KG1 (cell line): ENCODE measurements at places on chromosomes 4 and X.

DNA sequence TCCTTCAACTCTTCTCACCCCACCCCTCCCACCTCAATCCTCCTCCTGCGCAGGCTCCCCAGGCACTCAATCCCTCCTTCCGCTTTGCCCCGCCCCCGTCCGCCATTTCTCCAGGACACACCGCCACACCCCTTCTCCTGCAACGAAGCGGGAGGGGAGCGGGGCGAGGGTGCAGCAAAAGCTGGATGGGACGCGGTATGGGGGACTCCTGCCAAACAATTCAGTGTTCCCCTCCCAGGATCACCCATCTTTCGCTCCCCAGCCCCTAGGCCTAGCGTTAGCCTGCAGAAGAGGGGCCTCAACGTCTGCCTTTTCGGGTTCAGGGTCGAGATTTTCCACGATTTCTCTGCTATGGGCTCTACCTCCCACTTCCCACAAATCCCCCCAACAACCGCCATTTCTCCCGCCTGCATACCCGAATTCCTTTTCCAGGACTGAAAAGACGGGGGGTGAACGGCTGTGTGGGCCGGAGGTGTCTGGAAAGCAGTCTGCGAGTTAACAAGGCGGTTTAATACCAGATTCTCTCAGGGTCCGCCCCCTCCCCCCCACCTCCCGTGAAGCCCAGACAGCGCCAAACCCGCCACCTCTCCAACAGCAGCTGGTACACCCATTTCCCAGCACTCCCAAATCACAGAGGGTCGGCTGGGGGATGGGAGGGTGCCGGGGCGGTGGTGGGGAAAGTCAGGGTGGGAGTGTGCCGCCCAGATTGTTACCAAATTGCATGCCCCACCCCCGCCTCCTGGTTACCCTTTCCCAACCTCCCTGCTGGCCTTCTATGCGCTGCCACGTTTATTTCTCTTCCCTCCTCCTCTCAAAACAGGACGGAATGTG is 774 bp downstream of the ARMCX2 start:
- no peak for DNase-seq

- no peak for DNase-seq
Observed at GRCh38 chrX:21683941-21684340, 25.8 kb upstream of the KLHL34 start.

- DNase-seq = no peak
Observed at GRCh38 chr4:47990145-47990544, 26.3 kb downstream of the CNGA1 start.

GRCh38 chrX:68894142-68894512 is 65.3 kb downstream of the EFNB1 start:
- no peak for DNase-seq

GRCh38 chr4:85824166-85824945 is 349.4 kb downstream of the ARHGAP24 start:
- no peak for DNase-seq

DNA sequence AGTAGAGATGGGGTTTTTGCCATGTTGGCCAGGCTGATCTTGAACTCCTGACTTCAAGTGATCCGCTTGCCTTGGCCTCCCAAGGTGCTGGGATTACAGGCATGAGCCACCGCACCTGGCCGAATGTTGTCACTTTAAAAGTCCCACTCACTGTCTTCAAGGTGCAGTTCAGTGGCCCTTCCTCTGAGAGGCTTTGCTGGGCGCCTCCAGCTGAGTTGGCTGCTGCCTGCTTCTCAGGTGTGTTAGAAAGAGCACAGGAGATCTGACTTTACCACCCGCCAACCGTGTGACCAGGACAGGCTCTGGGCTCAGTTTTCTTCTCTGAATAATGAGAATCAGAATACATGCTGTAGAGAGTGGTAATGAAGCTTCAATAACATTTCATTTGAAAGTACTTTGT is 207.4 kb downstream of the CEP135 start:
- DNase-seq = no peak

DNA sequence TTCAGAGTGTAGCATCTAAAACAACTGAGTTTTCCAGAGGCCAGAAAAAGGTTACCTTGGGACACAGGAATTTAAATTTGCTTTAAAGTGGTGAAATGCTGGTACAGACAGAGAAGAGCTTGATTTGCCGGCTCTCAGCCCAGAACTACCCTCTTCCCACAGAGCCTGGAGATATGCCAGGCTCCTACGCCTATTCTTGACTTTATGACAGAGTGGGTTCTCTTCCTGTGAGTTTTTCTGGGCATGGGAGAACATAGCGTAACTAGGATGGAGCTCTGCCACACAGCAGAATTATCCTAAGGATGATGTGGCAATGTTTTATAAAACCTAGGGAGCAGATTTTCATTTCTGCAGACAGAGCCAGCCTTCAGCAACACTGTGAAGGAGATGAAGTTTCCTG is 241.8 kb downstream of the GRIA3 start:
- DNase-seq = no peak

DNA sequence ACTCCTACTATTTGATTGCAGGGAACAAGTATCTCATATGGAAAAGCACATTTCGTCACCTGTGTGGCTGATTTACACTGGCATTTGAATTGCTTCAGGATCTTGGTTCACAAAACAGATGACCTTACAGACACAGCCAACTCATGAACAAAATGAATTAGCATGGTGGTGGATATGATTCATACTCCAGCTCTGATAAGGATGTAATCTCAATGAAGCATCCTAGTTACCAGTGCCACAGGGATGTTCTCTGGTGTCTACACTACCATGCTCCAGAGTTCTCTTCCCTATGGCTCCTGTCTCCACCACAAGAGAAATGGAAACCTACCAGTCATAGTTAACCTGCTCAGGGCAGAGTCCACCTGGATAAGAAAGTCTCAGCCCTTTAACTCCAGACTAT is 40.7 kb downstream of the TEC start:
- DNase-seq = no peak

- DNase-seq = no peak
Observed at GRCh38 chr4:52868133-52868532, 6.0 kb downstream of the RASL11B start.

- DNase-seq = no peak
Observed at GRCh38 chrX:9341291-9342201, 123.3 kb upstream of the TBL1X start.

DNA sequence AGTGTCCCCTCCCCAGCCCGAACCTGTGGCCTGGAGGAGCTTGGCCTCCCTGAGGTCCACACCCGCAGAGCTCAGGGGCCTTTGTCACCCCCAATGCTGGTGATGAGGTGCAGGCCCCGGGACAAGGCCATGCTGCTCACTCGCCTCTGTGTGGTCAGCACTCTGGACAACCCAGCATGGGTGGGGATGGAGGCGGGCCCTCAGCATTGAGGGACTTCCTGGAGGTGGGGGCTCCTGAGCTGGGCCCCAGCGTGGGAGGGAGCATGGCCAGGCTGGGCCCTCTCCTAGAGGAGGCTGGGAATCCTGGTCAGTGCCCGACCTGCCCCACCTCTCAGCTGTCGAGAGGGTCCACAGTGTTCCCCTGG is 30.6 kb downstream of the TACC3 start:
- no peak for DNase-seq

GRCh38 chr4:9979101-9979701 is 42.1 kb downstream of the SLC2A9 start:
- no peak for DNase-seq

GRCh38 chr4:168584321-168584771 is 87.5 kb downstream of the PALLD start:
- DNase-seq = no peak

DNA sequence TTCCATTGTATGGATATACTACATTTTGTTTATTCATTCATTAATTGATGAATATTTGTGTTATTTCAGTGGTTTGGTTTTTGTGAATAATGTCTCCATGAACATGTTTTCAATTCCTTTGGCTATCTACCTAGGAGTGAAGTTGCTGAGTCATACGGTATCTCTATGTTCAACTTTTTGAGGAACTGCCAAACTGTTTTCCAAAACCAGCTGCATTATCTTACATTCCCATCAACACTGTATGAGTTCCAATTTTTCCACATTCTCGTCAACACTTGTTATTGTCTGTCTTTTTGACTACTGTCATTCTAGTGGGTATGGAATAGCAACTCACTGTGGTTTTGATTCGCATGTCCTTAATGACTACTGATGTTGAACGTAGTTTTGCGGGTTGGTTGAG is 388.6 kb upstream of the MAGEB2 start:
- DNase-seq = no peak

- DNase-seq = no peak
Observed at GRCh38 chrX:97498093-97498492, 614.4 kb downstream of the RPA4 start.

DNA sequence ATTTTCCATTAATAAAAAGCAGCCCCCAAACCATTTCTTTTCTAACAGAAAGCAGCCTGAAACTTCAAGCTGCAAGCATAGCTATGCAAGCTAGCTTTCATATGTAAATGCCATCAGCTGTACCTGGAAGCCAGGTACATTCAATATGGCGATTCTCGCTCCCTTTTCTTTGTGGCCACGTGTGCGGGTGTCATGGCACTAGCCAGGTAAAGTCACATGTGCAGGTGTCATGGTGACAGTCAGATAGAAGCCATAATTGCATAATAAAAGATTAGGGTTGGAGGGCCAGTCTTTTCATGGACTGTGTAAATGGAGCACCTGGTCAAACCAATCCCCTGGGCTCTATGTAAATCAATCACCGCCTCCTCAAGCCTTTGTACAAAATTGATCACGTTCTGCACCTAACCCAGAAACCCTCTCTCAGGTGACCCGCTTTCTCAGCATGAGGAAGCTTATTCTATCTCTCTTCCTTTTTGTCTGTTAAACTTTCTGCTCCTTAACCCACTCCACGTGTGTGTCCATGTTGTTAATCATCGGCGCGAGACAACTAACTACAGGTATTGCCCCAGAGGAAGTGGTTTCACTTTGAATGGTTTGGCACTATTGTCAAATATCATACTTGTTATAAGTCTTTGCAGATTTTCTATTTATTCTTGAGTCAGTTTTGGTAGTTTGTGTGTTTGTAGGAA is 18.0 kb upstream of the RHOXF2 start:
- DNase-seq = no peak

DNA sequence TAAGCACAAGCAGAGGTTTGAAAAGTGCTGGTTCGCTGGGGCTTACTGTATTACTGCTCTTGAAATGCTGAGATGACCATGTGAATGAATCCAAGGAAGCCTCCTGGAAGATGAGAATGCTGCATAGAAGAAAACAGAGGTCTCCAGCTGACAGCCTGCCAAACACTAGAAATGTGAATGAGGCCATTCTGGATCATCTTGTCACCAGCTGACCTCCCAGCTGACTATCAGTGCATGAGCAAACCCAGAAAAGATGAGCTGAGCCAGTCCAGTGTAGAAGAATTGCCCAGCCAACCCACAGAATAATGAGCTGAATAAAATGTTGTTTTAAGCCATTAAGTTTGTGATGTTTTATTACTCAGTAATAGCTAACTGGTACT is 49.1 kb upstream of the DYNLT3 start:
- DNase-seq = no peak

DNA sequence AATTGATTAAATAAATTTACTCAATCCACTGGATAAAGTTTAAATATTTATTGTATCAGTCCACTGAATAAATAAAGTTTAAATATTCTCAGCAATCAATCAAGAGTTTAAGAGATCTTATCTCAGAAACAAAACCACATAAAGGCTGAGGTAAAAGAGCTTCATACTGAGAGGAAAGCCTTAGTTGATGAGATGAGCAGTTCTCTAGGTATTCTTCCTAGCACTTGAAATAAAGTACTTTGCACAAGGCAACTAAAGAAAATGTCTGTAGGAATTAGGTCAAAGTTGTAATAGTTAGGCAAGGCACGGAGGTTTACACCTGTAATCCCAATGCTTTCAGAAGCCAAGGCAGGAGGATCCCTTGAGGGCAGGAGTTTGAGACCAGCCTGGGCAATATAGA is 63.5 kb downstream of the UCHL1 start:
- no peak for DNase-seq

- no peak for DNase-seq
Observed at GRCh38 chr4:39259571-39260330, 77.4 kb downstream of the WDR19 start.

DNA sequence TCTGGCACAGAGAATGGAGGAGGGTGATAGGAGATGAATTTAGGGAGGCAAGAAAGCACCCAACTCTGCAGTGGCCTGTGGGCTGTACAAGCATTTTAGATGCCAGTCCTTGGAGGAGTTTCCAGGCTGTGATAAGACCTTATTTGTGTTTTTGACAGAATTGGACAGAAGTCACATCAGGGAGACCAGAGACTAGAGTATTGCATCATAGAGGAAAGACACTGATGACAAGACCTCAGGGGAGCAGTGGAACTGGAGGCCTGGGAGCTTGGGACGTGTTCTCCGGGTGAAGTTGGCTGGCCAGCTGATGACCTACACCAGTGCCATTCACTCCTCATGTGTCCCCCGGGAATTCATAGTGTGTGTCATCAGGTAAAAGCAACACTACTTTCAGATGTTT is 284.0 kb upstream of the ZFP42 start:
- DNase-seq = no peak

DNA sequence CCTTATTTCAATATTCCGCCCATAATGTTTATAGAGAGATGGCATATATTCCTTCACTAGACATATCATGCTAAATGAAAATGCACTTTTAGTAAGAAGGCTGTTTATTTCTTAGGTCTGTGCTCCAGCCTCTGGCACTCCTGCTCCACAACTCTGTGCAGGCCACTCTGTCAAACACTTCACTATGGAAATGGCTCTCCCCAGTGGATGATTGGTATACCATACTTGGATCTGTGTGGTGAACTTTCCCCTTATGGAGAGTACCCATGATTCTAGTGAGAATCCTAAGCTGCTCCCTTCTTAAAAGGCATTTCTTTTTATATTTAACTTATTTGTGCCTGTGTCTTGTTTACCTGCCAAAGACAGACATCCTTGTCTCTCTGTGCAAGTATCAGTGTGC is 480.1 kb upstream of the GALNT7 start:
- no peak for DNase-seq

GRCh38 chrX:39157796-39158195 is 356.5 kb downstream of the MID1IP1 start:
- DNase-seq = no peak

GRCh38 chr4:133996431-133997121 is 205.0 kb downstream of the PABPC4L start:
- no peak for DNase-seq

GRCh38 chr4:26737385-26737784 is 123.3 kb upstream of the STIM2 start:
- no peak for DNase-seq

DNA sequence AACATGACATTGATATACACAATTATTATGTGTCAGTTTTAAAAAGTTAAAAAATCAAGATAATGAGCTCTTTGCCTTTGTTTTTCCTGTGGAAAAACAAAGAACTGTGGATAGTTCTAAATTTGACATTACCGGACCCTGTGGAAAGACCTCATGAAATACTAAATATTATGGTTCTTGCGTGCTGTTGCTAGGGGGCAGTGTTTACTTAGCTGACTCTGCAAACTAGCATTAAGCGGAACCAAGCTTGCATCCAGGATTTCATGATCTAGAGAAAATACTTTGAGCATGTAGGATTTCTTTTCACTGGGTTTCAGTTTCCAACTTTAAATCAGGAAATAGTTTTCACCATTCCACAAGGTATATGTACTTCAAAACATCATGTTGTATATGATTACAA is 33.6 kb downstream of the CLCN4 start:
- DNase-seq = peak; percentile 5
